Activated CD4-positive, alpha-beta T cell treated with anti-CD3 and anti-CD28 coated beads for 4 hours (primary cell): ENCODE measurements at places on chromosomes 1 and 21.

DNA sequence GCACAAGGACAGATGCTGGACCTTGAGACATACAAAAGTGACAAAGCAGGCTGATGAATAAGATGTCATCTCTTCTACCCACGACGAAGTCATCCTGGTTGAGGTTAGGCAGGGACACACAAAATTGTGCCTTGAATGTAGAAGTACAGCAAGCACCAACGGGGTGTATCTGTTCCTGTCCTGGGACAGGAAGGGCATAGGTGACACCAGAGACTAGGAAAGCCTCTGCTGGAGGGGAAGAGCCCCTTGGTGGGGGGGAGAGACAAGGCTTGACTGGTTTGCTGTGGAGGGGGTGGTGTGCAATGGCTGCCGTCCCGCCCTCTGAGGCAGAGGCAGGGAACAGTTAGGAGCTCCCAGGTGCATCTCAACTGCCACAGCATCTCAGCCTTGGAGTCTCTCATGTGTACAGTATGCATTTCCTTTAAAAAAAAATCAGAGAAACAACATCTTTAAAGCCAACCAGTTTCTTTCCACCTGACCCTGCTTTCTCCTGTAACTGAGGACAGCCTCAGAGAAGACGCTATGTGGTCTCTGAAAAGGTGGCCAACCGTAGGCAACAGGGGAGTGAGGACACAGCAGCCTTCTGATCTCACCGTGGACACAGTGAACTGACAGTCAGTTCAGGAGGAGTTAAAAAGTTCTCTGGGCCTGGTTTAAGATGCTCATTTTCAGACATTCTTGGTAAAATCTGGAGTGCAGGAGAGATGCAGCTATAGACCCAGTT is 17.7 kb upstream of the GFI1 start:
- DNase-seq, result no peak

- DNase-seq, result no peak
Measured at GRCh38 chr21:32523988-32524719, 61.2 kb downstream of the TCP10L start.

GRCh38 chr1:14598498-14599182 is at the start of gene KAZN:
TSS of gene KAZN (plus strand) at chr1:14598685.
- no peak for DNase-seq

GRCh38 chr1:113659556-113659955 is 99.7 kb downstream of the PHTF1 start:
- no peak for DNase-seq

GRCh38 chr1:193727850-193728249 is 541.4 kb upstream of the B3GALT2 start:
- no peak for DNase-seq

DNA sequence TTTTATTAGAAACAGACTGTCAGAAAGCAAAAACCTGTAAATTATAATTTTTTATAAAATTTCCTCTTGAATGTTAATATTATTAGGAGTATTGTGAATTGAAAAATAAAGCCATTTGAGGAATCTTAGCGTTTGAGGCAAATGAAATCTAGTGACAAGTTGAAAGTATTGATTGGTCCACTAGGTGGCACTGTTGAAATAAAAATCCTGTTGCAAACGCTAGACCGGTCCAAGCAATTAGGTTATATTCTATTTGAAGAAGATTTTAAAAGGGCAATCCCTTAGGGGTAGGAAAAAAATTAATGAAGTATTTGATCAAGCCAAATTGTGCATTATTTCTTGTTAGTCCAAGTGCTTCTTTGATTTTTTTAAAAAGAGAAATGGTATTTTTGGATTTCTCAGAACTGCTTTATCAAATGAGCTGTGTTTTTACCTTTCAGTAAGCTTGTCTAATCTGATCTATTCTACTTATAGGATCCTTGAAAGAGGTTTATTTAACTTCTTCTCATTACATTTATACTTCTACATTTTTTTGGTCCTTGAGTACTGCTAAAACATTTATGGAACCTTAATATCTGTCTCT is 57.7 kb downstream of the ATG4C start:
- peak; percentile 27 for DNase-seq

DNA sequence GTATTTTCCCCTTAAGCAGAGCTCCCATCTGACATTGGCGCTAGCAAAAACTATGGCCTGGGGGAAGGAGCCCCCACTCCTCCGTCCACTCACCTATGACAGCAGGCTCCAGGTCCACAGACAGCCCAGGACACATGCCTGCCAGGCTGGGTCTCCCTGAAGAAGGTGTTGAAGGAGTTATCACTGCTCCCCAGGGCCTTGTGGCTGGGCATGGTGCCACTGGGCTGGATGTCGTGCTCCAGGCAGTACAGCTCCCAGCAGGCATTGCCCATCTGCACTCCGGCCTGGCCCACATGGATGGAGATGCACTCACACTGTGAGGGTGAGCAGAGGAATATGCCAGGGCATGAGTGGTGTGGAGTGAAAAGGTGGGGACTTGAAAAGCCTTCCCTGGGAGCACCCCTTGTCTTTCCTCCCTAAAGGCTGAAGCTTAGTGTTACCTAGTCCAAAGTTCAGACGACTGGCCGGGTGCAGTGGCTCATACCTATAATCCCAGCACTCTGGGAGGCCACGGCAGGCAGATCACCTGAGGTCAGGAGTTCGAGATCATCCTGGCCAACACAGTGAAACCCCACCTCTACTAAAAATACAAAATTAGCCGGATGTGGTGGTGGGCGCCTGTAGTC is 30.0 kb downstream of the RABIF start:
- no peak for DNase-seq

DNA sequence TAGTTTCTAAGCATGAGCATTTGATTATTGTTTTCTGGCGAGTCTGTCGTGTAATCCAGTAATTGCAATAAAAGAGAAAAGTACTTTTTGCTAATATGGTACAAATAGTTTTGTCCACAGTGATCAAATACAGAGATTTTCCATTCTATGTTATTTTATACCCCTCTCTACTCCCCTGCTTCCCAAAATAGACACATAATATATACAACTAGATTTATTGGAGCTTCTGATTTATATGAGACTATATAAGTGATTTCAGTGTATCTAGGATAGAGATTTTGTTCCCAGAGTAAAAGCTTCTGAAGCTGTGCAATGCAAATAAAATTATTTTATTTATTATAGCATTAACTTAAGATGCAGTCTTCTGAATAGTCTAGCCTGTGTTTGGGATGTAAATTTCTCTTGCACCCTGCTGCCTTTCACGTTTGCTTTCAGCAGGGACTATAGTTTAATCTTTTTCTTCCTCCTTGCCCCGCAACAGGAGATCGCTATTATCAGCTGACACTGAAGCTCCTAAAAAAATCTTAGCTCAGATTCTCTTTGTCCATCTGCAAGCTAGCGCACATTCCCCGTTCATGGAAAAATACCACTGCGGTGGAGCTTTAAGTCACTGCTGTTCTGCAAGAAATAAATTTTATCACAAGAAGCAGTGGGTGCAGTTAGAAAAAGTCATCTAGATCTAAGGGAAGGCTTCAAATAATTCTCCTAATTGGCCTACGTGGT is 273.3 kb downstream of the DISC1 start:
- no peak for DNase-seq

GRCh38 chr21:46336603-46337002 is 12.6 kb downstream of the PCNT start:
- DNase-seq, result no peak

DNA sequence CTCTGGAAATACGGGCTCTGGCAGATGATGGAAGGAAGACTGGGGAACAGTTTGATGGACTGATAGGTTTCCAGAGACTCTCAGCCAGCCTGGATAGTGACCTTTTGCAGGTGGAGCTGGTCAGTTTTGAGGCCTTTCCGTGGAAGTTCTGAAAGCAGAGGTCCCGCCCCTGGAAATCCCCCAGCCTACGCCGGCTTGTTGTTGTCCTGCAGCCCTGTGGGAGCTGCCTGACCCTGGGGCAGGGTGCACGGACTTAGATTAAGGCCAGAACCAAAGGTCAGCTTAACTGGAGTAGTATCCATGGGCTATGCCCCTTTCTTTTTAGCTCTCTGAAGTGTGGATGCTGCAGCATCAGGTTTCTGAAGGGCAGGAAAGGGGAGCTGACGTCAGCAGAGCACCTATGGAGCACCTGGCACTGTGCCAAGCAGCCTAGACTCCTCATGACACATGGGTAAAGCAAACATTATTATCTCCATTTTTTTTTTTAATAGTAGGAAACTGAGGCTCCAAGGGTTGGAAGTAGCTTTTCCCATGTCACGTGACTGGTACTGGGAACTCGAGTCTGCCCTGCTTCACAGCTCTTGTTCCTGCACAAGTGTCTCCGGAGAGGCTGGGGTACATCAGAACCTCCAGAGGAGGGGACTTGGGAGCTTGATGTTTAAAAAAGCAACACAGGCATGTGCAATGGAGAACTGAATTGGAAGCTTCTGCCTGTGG is 38.5 kb downstream of the IER5 start:
- DNase-seq, result no peak

DNA sequence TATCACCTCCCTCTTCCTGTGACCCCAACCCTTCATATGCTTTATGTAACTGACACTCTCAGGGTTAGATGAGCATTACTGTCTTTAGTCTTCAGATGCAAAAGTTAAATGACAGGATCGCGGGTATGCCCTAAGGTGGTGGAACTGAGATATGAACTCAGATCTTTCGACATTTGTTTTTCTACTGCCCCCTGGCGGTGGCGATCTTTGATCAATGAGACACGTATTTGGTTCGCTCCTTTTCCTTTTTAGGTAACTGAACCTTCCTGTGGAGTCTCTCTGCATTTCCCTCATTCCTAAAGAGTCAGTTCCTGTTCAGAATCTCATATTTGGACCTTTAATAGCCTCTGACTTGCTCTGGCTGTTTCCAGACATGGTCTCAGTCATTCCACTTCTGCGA is 47.8 kb upstream of the ZP4 start:
- DNase-seq, result no peak

DNA sequence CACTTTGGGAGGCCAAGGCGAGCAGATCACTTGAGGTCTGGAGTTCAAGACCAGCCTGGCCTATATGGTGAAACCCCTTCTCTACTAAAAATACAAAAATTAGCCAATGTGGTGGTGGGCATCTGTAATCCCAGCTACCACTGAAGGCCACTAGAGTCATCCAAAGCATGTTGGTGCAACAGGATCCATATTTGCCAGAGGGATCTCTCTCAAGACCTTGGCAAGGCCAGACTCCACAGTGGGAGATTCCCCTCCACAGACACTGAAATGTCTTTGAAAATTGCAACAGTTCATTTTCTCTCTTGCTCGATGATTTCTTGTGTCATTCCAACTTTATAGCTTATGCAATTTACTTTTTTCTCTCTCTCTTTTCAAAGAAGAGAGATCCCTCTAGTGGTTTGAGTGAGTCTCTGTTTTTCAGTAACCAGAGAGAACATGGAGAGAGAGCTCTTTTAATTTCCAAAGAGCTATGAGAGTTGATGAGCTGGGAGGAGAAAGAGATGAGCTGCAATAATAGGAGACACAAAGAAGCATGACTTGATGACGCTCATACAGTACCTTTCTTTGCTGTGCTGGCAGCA is 176.8 kb upstream of the USP25 start:
- DNase-seq, result no peak

GRCh38 chr1:22351768-22352080 is 99.9 kb upstream of the ZBTB40 start:
- DNase-seq, result no peak

- no peak for DNase-seq
Measured at GRCh38 chr1:24156542-24157260, 13.8 kb upstream of the IL22RA1 start.

GRCh38 chr1:107678993-107679392 is 286.0 kb downstream of the VAV3 start:
- DNase-seq, result no peak

DNA sequence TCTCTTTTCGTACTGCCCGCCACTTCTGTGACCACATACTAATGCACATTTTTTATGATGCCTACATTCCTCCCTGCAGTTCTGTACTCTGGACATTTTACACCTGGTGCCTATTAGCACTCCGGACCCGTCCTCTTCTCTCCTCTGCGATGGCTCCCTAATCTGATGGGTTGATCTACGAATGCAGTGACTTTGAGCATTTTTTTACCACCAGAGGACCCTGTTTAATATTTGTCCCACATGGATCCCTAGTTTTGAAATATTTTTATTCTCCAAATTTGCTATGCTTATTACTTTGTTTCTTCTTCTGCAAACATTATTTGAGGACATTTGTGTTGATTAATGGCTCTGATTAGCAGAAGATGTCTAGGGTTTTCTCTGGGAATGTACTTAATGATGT is 5.2 kb downstream of the PPFIA4 start:
- DNase-seq, result no peak

GRCh38 chr1:153417136-153417888 is 992 bp downstream of the S100A7A start:
- DNase-seq, result no peak

DNA sequence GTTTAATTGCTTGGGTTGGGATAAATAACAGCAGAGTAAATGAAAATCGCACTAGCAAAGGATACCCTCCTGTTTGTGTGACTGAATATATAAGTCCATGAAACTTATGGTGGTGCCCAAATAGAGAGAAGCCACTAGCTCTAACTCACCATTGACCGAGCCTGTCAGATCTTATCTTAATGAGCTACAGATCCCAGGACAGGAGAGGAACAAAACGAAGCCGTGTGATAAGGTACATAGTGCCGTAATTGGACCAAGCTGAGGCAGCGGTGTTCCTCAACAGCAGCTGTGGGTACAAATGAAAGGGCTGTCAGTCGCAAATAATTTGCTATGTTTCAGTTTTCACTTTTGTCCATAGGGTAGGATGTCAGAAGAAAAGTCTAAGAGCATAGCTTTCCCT is 276.1 kb downstream of the PTBP2 start:
- no peak for DNase-seq

DNA sequence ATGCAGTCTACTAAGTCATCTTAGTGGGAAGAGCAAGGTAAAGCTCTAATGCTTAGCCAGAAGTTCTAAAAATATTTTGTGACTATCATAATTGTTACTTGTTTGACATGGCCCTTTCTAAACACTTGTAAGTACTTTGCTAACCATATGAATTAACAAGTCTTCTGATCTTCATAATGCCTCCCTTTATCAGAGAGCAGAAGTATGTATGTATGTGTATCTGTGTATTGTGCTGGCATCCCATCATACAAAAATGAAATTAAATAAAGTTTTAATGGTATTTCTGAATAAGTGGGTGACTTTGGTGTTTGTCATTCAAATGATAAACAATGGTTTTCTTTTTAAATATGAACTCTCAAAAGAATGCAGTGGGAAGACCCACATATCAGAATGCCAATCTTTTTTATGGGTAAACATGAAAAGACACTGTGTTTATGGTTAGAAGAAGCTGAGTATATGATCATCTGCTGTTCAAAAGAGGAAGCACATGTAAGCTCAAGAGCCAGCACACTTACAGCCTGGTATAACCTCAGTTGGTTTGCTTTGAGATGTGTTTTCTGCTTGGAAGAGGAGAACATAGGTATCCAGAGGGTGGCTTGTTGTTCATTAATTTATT is 159.6 kb downstream of the CLEC20A start:
- no peak for DNase-seq

DNA sequence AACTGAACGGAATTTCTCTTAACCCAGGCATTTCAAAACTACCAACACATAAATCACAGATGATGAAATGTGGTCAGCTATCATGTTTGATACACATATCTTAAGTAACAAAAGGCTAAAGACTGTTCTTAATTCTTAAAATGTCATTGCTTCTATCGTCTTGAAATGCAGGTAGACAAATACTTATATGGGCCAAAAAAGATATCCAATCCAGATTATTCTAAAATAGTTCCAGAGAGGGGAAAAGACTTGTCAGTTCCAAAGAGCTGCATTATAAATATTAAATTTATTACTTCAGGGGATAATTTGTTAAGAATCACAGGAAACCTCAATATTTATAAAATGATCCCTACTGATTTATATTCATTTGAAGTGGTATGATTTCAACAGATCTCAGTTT is 259.4 kb downstream of the FAF1 start:
- no peak for DNase-seq

- no peak for DNase-seq
Measured at GRCh38 chr1:203763505-203763904, 1.5 kb upstream of the LAX1 start.
